Astrocyte (in vitro differentiated cells and primary cell): ENCODE measurements at places on chromosomes 7 and 10. TPM values are rescaled to one million over a fixed set of nuclear protein-coding genes. Genes with fewer than 3 reads are reported as not detected.

DNA sequence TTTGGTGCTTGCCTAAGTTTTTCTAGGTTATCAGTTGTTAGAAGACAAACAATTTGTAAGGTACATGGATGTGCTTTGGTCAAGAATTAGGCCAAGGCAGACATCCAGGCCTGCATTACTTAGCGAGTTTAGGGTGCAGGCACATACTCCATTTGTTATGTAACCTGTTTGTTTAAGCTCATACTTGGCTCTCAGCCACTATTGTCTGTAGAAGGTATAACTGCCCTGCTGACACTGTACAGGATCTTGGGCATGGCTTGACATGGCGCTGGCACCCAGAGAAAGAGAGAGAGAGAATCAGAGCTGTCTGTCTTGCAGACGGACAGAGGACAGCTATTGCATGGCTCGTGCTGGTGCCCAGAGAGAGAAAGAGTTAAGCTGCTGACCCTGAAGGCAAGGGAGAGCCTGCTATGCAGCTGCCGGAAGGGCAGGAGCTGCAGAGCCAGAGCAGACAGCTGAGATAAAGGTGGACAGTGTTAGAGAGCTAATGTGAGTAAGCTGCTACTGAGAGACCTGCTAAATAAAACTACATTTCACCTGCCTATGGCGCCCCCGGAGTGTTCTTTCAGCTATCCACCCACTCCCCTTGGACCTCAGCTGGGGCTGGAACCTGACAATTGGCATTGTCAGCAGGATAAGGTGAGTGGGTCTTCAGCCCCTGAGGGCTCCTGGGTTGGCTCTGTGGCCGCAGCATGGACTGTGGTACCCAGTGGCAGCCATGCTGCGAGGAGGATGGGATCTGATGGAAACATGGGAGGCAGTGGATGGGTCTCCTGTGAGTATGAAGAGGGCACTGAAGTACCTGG lies 120.9 kb upstream of the TMEM106B start:
- H3K27ac ChIP-seq, result no peak overlapping the region
- H3K4me3 ChIP-seq, result no peak overlapping the region
- no peaks in the 10 kb centered on the region for H3K27me3 ChIP-seq
- DNase-seq, result no peak
- H3K4me1 ChIP-seq, result no peaks in the 10 kb centered on the region

GRCh38 chr10:55374060-55374459 lies 573.0 kb upstream of the PCDH15 start:
- no peaks in the 10 kb centered on the region for H3K4me1 ChIP-seq
- no peak overlapping the region for H3K4me3 ChIP-seq
- DNase-seq, result no peak
- H3K36me3 ChIP-seq, result no peaks in the 10 kb centered on the region
- no peak overlapping the region for H3K27ac ChIP-seq
- no peaks in the 10 kb centered on the region for H3K27me3 ChIP-seq

DNA sequence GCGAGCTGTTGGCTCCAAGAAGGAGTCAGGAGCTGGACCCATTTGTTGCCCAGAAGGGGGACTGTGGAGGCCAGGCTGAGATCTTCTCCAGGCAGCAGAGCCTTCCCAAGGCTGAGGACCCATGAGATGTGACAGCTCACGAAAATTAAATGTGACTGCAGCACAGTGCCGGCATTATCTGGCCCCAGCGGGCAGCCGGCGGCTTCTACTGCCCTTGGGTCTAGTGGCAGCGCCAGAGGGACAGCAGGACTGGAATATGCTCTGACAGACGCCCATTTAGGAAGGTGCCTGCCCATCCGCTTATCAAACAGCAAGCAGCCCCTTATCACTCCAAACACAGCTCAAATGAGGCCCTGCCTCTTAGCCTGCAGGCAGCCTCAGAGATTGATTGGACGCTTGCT lies 122.9 kb upstream of the LYZL2 start:
- H3K4me1 ChIP-seq, result peaks cover 6% of the 10 kb centered on the region
- no peaks in the 10 kb centered on the region for H3K27me3 ChIP-seq
- H3K36me3 ChIP-seq, result no peaks in the 10 kb centered on the region
- H3K27ac ChIP-seq, result no peak overlapping the region
- no peak for DNase-seq
- no peak overlapping the region for H3K4me3 ChIP-seq

DNA sequence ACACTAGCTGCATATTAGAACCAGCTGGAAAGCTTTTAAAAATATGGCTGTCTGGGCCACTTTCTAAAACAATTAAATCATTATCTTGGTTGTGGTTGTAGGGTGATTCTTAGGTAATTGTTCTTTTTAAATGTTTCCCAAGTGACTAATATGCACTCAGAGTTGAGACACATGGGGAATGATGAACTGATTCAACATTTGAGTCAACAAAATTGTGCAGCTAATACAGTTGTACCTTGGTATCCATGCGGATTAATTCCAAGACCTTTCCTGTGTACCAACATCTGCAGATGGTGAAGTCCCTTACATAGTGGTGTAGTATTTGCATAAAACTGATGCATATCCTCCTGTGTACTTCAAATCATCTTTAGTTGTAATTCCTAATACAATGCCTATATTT lies 242.2 kb downstream of the ATRNL1 start:
- no peaks in the 10 kb centered on the region for H3K36me3 ChIP-seq
- peak; percentile 11 for DNase-seq
- H3K4me1 ChIP-seq, result no peaks in the 10 kb centered on the region
- no peaks in the 10 kb centered on the region for H3K27me3 ChIP-seq
- no peak overlapping the region for H3K27ac ChIP-seq

- peaks cover under 1% of the 10 kb centered on the region for H3K4me1 ChIP-seq
- H3K4me3 ChIP-seq, result no peak overlapping the region
- H3K27me3 ChIP-seq, result no peaks in the 10 kb centered on the region
- H3K27ac ChIP-seq, result no peak overlapping the region
- no peaks in the 10 kb centered on the region for H3K36me3 ChIP-seq
- DNase-seq, result no peak
Measured at GRCh38 chr7:35676211-35676610, 18.7 kb downstream of the HERPUD2 start.

GRCh38 chr10:129323879-129324278 lies 143.2 kb upstream of the MGMT start:
- no peak for DNase-seq
- H3K4me1 ChIP-seq, result no peaks in the 10 kb centered on the region
- no peaks in the 10 kb centered on the region for H3K36me3 ChIP-seq
- H3K27me3 ChIP-seq, result peaks cover 3% of the 10 kb centered on the region
- no peak overlapping the region for H3K27ac ChIP-seq

DNA sequence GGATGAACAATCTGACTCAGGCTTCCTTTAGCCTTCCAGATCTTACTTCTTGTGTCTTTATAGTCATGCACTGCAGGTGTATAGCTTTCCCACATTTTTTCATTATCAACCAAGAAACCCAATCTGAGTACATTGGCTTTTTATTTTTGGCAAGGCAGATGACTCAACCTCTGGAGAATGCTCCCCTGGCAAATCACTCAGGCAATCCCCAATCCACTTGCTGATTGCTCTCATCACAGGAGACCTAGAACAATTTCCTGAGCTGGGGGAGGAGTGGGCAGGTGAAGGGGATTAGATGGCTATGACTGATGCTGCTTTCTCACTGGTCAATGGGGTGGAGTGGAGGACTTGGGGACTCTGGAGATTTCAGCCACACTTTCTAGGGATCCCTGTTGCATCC lies 134.4 kb downstream of the SLC16A9 start:
- no peak for DNase-seq
- H3K27ac ChIP-seq, result no peak overlapping the region
- H3K36me3 ChIP-seq, result no peaks in the 10 kb centered on the region

GRCh38 chr7:4613846-4614548 lies 68.1 kb upstream of the FOXK1 start:
- no peak overlapping the region for H3K27ac ChIP-seq
- peaks cover 14% of the 10 kb centered on the region for H3K4me1 ChIP-seq
- DNase-seq, result peak; percentile 78
- peak overlapping the region; percentile 41 for H3K4me3 ChIP-seq
- H3K27me3 ChIP-seq, result no peaks in the 10 kb centered on the region
- H3K36me3 ChIP-seq, result no peaks in the 10 kb centered on the region

DNA sequence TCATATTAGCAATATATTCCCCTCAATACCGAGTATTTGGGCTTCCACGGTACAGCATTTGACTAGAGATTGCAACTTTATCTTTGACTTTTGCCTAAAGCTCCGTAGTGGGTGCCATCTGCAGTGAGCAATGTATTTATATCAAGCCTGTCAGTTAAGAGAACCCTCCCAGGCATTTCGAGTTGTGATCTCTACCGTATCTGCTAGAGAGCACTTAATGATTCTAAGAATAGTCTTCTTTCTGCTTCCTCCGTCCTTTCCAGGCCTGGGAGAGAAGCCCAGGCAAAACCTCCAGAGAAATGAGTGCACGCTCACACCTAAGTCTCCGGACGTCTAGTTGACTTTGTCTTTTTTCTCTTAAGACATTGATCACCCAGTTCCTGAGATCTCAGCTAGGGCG lies 210.6 kb downstream of the KLF6 start:
- no peak for DNase-seq
- H3K27ac ChIP-seq, result no peak overlapping the region

GRCh38 chr10:79189181-79189580 lies 120.4 kb downstream of the ZMIZ1 start:
- no peak overlapping the region for H3K27ac ChIP-seq
- DNase-seq, result no peak
- peaks cover 47% of the 10 kb centered on the region for H3K4me1 ChIP-seq
- H3K4me3 ChIP-seq, result no peak overlapping the region

GRCh38 chr10:6115824-6116350 lies 27.1 kb downstream of the RBM17 start:
- no peaks in the 10 kb centered on the region for H3K27me3 ChIP-seq
- peaks cover 12% of the 10 kb centered on the region for H3K4me1 ChIP-seq
- peak overlapping the region; percentile 77 for H3K27ac ChIP-seq
- H3K36me3 ChIP-seq, result peaks cover 31% of the 10 kb centered on the region
- DNase-seq, result no peak
- no peak overlapping the region for H3K4me3 ChIP-seq

BRAF gene
- 24.1 and 26.0 TPM in 2 replicates for total RNA-seq

- no peaks in the 10 kb centered on the region for H3K4me1 ChIP-seq
- H3K36me3 ChIP-seq, result no peaks in the 10 kb centered on the region
- no peak overlapping the region for H3K27ac ChIP-seq
- no peaks in the 10 kb centered on the region for H3K27me3 ChIP-seq
Measured at GRCh38 chr10:76962851-76963250, 674.8 kb downstream of the KCNMA1 start.

TMEM176A gene
- total RNA-seq, result 0.31 TPM in 1 of 2 replicates, not detected in the other

- peak overlapping the region; percentile 44 for H3K4me3 ChIP-seq
- H3K4me1 ChIP-seq, result peaks cover 6% of the 10 kb centered on the region
Measured at GRCh38 chr10:129962872-129963640, 1.0 kb downstream of the EBF3 start.

FXYD4 gene
- total RNA-seq, result not detected in 2 replicates

DNA sequence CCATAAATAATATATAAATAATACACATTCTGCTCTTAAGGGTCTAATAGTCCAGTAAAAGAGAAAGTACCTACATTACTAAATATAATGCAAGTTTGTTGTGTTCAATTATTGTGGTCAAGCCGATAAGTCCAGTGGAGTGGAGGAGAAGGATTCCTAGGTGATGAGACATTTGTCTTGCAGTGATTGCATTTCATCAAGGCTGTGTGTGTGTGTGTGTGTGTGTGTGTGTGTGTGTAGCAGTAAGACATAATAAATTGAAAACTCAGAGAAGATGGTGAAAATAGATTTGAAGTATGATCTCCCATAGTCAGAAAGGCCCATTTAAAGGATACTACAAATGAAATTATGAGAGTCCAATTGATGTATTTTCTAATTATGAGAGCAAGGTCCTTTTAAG lies 192.5 kb upstream of the SEMA3C start:
- no peaks in the 10 kb centered on the region for H3K27me3 ChIP-seq
- peaks cover 15% of the 10 kb centered on the region for H3K4me1 ChIP-seq
- H3K36me3 ChIP-seq, result no peaks in the 10 kb centered on the region
- peak overlapping the region; percentile 17 for H3K27ac ChIP-seq

KBTBD2 gene
- 26.2 and 26.9 TPM in 2 replicates for total RNA-seq

ZNF804B gene
- total RNA-seq, result not detected in 2 replicates

FRAT2 gene
- 7.4 and 7.8 TPM in 2 replicates for total RNA-seq

DNA sequence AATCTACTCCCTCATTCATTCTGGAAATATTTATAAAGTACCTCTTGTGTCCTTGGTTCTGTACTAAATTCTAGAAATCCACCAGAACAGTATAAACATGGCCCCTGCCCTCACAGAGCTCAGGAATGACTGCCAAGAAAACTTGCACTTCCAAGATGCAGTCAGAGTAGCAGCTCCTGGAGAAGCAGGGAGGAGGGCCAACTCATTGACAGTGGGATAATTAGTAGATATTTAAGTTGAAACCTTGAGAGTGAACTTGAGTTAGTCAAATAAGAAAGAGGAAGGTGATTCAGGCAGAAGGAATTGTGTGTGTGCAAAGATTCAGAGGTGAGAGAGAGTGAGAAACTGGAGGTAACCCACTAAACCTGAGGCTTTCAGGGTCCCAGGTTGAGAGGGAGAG lies 182.2 kb upstream of the INHBA start:
- H3K36me3 ChIP-seq, result no peaks in the 10 kb centered on the region
- peaks cover 53% of the 10 kb centered on the region for H3K4me1 ChIP-seq
- peak; percentile 83 for DNase-seq
- no peak overlapping the region for H3K4me3 ChIP-seq
- no peaks in the 10 kb centered on the region for H3K27me3 ChIP-seq
